GM18507 (cell line): ENCODE measurements at places on chromosomes 3 and 15.

GRCh38 chr15:31371520-31372240 lies 45.0 kb downstream of the KLF13 start:
- DNase-seq, result no peak

GRCh38 chr3:53161450-53161819 lies 426 bp downstream of the PRKCD start:
- no peak for DNase-seq

- DNase-seq, result no peak
Observed at GRCh38 chr3:145820170-145820569, 340.8 kb downstream of the PLOD2 start.

GRCh38 chr3:116112696-116113095 lies 332.6 kb downstream of the LSAMP start:
- DNase-seq, result no peak

- no peak for DNase-seq
Observed at GRCh38 chr15:88725305-88726210, 77.7 kb upstream of the ACAN start.

DNA sequence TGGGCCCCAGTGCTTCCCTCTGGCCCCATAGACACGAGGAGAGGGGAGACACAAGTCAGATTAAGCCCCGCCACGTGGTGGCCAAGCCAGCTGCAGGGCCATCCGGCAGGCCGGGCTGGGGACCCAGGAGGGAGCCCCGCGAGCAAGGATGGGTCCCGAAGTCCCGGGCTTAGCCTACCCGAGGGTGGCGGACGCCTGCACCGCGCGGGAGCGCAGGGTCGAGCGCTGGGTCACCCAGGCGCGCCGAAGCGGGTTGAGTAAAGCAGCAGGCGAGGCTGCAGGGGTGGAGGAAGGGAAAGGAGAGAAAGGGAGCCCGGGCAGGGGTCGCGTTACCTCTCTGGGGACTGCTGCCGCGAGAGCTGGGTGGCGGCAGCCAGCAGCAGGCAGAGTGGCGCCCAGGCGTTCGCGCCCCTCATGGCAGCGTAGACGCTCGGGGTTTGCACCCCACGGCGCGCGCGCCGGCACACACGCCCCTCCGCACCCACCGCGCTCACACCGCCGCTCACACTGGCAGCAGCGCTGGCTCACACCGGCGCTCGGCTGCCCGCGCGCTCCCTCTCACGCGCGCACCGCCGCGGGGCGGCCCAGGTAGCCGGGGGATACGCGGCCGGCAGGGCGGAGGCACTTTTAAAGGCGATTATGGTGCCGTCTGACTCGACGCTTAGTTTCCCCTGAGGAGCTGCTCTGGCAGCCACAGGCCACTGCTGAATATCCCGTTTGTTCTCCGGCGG lies at the start of gene PCOLCE2:
Gene PCOLCE2, minus strand, starts transcription at position 603 of the 731 bp plus-strand sequence. Its CDS starts 187 bp downstream, at position 416.
- no peak for DNase-seq

GRCh38 chr3:34696831-34697230 lies 898.4 kb downstream of the PDCD6IP start:
- no peak for DNase-seq

- DNase-seq, result no peak
Observed at GRCh38 chr15:65980824-65981456, 111.6 kb downstream of the RAB11A start.

DNA sequence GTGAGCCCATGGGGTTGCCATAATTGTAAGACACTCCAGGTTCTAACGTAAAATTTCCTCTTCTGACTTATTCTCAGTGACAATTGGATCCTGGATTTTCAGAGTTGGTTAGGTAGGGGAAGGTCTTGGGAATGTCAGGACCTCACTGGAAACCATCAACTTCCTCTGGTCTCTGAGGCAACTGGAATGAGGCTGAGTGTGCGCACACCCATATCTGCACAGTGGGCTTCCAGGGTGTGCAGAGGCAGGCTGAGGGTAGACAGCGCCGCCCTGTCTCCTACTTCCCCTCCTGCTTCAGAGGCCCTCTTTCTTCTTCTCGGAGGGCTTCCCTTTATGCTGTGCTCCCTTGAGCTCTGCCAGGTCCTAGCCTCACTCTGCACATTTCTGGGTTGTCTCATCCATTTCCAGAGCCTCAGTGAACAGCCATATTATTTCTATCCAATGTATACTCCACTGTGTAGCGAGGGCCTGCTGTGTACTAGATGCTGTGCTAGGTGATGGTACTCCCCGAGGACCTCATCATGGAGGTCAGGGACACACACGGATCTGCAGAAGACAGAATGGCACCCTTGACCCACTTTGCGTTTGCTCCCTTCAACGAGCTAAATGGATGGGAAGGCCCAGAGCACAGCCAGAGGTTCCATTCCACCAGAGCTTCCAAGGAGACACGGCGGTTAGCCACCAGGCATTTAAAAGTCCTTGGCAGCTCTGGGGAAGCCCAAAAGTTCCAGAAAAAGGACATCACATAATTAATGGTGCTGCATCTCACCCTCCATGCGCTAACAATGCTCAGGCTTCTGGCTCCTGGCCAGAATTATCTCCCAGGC lies 18.3 kb downstream of the ACAA1 start:
- DNase-seq, result no peak

- no peak for DNase-seq
Observed at GRCh38 chr3:45103753-45104714, 42.1 kb downstream of the CDCP1 start.

DNA sequence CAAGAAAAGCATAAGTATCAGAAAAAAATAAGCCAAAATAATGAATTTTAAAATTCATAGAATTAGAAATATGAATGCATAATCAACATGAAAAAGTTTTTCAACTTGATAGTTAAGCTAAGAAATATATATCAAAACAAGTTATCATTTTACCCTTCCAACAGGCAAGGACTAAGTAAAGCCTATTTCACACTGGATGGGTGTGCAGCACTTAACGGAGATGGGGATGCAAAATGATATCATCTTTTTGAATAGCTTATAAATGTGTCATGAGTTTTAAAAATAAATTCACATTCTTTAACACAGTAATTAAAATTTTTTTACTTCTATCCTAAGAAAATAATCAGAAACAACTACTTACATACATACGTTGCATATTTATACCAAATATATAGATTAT lies 20.9 kb downstream of the PIK3R4 start:
- no peak for DNase-seq

GRCh38 chr3:29705906-29706844 lies 425.3 kb downstream of the RBMS3 start:
- no peak for DNase-seq

DNA sequence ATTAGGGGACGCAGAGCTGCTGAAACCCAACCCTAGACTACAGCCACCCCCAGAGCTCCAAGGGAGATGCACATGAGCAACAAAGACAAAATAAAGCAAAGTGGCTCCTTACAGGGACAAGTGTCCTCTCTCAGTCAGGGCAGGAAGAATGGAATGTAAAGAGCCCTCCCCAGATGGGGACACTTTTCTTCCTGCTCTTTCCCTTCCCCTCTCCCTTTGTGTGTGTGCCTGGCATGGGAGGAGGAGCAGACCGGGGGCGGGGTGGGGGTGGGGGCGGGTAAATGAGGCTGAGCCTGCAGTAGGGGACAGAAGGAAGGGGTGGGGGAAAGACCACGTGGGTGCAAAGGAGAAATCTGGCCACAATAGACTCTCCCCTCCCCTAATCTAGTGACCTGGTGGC lies 37.4 kb downstream of the ACAA1 start:
- DNase-seq, result no peak

GRCh38 chr3:26252001-26252400 lies 370.6 kb upstream of the LRRC3B start:
- no peak for DNase-seq

DNA sequence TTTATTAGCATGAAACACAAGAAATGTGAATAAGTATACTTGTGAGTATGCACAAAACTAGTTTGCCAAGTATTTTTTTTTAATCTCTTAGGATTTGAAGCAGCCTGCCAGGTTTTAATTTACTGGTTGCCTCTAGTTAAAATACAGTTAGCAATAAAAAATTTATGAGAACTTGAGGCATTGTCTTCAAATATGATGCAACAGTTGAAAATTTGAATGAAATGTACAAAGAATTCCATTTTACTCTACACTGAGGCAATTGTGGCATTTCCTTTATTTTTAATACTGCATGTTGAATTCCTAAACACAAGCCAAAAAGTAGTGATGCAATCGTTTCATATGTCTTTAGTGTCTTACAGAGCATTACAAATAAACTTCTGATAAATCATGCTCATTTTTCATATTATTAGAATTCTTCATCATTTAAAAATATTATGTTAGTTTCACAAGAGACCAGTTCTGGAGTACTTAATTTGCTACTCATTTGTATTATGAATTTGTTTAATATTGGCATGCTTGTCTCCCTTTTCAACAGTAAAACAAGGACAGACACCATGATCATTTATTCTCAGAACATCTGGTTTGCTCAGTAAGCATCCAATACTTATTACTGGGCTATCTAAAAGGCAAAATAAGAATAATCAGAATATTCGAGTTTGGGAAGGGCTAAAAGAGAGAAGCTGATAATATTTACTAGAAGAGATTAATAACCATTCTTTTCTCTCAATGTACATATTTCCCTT lies 124.8 kb upstream of the PTX3 start:
- no peak for DNase-seq

- DNase-seq, result no peak
Observed at GRCh38 chr3:1421577-1421976, 328.8 kb downstream of the CNTN6 start.

DNA sequence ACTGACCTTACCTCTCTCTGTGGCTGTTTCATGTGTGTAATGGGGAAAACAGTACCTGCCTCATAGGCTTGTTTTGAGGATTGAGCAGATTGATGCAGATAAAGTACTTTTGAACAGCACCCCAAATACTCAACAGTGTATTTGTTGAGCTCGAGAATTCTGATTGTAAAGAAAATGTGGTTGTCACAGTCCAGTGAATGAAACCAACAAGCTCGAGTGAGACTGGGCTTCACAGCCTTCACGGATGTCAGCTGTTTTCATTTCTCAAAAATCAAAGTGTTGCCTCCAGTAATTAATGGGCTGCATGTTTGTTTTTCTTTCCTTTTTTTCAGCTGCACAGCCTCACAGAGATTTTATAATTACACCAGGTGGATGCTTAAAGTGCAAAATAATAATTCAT lies 43.7 kb downstream of the PARP15 start:
- no peak for DNase-seq

DNA sequence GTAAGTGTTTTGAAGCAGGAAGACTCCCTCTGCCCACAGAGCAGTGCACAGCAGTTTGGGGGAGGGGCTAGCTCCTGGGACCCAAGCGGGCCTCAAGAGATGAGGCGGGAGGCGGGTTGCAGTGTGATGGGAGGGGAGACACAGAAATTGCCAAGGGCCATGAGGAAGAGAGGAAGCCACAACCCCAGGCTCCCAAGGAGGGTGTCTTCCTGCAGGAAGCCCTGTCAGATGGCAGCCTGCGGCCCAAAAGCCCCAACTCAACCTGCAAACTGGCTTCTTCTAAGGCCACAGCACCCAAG lies 7.3 kb upstream of the ISLR2 start:
- no peak for DNase-seq

DNA sequence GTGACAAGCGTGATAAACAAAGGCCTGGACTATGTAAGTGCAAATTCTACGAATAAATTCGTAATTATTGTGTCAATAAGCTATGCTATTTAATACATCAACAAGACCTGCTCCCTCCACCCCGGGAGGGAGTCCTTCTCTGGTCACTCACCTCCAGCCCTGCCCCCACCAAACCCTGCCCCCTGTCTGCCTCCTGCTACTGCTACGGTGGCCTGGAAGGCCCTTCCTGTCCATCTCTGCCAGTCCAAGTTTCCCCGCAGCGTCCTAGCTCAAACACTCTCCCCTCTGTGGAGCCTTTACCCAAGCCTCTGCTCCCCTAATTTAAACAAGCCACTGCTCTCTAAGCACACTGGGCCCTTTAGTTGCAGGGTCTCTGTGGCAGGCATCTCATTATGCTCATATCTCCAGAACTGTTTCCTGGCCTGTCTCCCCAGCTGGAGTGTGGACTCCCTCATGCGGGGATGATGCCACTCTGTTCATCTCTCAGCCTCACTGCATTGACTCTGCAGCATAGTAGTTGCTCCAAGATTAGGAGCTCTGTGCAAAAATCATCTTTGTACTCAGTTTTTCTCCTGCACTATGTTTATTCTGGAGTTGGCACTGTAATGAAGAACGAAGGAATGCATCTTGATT lies 241.2 kb downstream of the NTRK3 start:
- DNase-seq, result no peak

GRCh38 chr15:73560501-73561117 lies 72.6 kb downstream of the NPTN start:
- no peak for DNase-seq

DNA sequence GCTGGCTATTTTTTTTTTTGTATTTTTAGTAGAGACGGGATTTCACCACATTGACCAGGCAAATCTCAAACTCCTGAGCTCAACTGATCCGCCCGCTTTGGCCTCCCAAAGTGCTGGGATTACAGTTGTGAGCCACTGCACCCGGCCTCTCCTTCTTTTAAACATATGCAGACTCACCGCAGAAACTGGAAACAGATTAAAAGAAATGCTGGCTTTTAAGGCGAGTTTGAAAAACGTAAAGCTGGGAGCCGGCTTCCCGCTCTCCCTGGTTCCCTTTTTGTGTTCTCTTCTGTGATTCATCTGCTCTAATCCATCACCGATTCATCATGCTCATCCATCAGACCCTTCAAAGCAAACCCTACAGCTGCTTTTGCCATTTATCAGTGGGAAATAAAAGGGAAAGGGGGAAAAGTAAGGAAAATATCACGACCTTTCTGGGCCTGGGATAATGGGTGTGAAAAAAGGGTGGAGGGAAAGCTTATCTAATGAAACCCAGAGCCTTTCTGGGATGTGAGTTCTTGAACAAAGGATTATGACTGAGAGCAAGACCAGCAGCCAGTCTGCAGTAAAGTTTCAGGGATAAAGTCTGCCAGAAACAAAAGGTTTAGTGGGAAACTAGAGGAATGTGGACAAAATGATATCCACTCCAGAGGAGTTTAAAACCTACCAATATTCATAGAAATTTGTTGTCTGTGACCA lies 92.3 kb upstream of the LRIG1 start:
- no peak for DNase-seq

DNA sequence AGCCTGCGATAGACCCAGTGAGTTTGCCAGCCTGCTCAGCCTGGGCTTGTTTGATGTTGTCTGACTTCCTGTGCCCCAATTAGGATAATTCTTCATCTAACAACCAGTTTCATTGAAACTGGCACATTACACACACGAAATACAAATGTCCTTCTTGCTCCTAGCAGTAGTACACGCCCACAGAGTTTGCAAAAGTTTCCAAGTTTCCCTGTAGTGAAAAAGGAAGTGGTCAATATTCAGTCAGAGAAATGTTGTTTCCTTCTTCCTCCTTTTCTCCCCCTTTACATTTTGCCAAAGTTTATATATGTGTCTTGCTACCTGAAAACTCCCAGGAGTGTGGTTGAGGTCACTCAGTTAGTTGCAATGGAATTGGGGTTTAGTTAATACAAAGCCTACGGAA lies 58.4 kb upstream of the LRTM1 start:
- no peak for DNase-seq

DNA sequence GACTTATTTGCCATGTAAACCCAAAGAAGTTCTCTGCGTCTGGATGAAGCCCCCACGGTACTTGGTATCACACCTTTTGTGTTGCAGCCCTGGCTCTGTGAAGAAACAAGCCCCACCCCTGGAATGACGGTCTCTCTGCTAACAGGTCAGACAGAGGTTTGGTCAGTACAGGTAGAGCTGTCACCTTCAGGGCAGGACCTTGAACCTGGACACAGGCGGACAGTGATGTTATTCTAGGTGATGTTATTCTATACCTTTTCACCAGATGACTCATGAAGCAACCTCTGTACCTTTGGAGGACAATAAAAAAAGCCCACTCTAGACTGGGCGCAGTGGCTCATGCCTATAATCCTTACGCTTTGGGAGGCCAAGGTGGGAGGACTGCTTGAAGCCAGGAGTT lies 11.0 kb upstream of the GMPPB start:
- no peak for DNase-seq
